Activated CD4-positive, alpha-beta T cell treated with anti-CD3 and anti-CD28 coated beads for 24 hours (primary cell): ENCODE measurements at places on chromosomes 7 and 10.

DNA sequence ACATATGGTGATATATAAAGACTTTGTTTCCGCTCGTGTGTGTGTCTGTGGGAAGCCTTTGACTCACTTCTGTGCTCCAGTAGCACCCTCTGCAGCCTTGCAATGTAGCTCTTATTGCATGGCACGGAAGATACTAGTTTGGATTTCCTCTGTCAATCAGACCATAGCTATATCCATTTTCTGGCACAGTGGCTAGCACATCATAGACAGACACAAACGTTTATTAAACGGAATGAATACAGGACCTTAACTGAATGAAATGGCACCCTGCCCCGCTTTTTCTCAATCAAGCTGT, 124.0 kb upstream of the PTPN20 start:
- DNase-seq = no peak

GRCh38 chr10:114458955-114459354, 54.7 kb upstream of the AFAP1L2 start:
- no peak for DNase-seq

- DNase-seq = no peak
Observed at GRCh38 chr10:48976196-48976595, 36.6 kb upstream of the LRRC18 start.

DNA sequence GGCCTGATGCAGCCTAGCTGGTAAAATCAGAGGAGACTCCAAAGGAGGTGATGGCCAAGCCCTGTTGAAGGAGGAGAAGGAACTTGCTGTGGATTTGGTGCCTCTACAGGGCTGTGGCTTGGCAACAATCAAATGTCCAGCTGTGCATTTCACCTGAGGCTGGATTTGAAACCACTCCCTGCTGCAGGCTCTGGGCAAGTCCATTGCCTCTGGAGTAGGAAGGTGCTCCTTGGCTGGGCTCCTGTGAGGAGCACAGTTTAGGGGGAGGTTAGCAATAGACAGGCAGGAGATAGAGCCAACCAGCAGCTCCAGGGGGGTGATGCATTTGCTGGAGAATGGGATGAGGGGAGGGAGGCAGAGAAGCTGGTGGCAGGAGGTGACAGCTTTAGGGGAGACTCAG, 26.5 kb downstream of the CDH23 start:
- no peak for DNase-seq

GRCh38 chr7:150458756-150459155, 8.3 kb downstream of the GIMAP8 start:
- DNase-seq = no peak

GRCh38 chr10:70677016-70677415, 4.7 kb downstream of the ADAMTS14 start:
- no peak for DNase-seq
